BJ (cell line): ENCODE measurements at places on chromosomes 2 and 18.

DNA sequence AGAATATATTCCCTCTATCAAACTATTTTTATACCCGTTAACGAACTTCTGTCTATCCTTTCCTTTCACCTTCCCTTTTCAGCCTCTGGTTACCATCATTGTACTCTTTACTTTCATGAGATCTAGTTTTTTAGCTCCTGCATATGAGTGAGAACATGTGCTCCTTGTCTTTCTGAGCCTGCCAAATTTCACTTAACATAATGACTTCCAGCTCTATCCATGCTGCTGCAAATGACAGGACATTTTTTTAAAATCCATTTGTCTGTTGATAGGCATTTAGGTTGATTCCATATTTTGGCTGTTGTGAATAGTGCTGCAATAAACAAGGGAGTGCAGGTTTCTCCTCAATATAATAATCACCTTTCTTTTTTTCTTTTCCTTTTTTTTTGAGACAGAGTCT lies 8.2 kb upstream of the CCDC195 start:
- DNase-seq, result no peak

DNA sequence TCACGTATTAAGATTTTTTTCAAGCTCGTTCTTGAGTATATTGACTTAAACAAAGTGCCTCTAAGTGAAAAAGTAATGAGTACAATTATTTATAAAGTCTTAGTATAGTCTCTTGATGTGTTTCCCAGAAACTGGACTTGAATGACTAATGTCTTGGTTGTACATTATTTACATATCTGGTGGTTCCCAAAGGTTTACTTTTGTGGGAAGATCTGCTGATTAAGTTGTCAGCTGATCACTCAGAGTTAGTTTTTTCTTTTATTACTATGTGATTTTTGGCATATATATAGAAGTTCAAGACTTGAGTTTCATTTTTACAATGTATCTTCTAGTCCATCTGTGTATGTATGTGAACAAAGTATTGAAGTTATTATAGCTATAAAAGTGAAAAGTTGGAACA lies 29.5 kb downstream of the RNF144A start:
- peak; percentile 49 for DNase-seq

DNA sequence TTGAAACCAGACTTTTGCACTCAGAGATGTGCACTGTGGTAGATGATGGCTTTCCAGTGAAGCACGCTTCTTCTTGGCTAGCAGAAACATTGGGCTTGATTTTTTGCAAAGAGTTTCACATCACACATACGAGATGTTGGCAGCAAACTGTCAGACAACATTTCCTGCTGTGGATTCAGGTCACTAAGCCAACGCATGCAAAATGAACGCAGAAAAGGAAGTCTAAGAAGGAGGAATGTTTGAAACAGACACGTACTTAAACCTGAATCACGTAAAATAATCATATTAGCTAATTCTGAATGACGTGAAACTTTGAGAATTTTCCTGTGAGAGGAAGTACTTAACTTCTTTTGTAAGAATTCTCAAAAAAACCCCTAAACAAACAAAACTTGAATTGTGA lies 88.1 kb downstream of the EPB41L3 start:
- DNase-seq, result no peak

DNA sequence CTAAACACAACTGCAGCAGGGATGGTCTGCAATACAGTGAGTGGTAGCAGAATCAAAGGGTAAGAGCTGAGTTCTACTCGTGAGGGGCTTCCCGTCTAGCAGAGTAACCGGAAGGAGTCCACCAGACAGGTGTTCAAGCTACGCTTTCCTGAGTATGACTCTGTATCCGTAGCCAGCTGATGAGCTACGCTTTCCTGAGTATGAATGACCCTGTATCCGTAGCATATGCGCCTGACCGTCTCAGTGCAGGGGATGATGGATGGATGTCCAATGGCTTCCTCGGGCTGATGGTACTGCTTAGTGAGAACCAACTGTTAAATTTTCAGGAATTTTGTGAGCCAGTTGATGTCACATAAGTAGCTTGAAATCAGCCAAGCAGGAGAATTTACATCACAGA lies 244.1 kb upstream of the MYT1L start:
- DNase-seq, result no peak

GRCh38 chr2:72274380-72274797 lies 126.7 kb upstream of the CYP26B1 start:
- DNase-seq, result no peak

GRCh38 chr18:3248658-3249359 lies 1.2 kb downstream of the MYL12A start:
- no peak for DNase-seq

GRCh38 chr2:149173220-149173619 lies 134.7 kb downstream of the LYPD6B start:
- DNase-seq, result no peak
